ENCODE measurements at places on chromosomes 5 and 9.
A peak's percentile ranks its signal among the peaks of the same experiment; 100 is the strongest.

GRCh38 chr9:35518225-35518821 is 28.4 kb downstream of the RUSC2 start:
- DNase-seq = no peak

DNA sequence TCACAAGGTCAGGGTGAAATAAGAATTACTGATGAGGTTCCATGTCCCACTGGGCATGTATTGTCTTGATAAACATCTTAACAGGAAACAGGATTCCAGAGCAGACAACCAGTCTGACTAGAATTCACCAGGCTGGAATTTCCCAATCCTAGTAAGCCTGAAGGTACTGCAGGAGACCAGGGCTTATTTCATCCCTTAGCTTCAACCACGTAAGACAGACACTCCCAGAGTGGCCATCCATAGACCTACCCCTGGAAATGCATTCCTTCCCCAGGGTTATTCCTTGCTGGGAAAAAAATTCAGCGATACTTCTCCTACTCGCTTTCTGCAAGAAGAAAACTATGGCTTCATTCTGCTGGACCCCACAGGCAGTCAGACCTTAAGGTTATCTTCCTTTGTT is 785.4 kb downstream of the NR2F1-AS1 start:
- DNase-seq = no peak

DNA sequence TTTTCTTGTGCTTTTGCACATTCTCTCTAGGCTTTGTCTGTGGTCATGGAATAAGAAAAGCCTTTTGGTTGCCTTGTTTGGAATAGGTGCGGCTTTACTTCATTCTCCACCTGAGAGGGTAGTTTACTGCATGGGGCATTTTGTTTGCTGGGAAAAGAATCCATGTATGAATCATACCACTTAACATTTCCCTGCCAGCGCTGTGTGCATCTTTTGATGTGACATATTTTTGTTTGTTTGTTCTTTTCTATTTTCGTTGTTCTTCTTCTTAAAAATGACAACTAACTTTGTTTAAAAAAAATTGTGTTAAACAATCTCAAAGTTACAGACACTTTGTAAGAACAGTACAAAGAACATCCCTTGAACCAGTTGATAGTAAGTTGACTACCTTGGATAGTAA is 113.2 kb downstream of the GCNT1 start:
- DNase-seq = no peak

DNA sequence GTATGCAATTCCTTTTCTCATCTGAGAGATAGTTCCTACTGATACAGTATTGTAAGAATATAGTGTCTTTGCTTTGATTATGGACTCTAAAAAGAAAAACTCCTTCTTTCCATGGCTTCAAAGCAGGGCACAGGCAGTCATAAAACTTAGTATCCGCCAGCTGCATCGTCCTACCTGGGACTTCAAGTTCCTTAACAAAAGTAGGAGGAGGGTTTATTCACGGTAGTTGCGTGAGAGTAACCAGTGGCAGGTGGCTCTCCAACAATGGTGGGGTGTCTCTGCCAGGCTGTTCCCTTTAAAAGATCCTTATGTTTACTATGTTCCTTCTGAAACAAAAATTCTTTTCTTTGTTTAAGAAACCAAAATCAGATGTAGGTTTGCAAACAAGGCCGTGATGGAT is 173.5 kb upstream of the DMAC1 start:
- DNase-seq = no peak

DNA sequence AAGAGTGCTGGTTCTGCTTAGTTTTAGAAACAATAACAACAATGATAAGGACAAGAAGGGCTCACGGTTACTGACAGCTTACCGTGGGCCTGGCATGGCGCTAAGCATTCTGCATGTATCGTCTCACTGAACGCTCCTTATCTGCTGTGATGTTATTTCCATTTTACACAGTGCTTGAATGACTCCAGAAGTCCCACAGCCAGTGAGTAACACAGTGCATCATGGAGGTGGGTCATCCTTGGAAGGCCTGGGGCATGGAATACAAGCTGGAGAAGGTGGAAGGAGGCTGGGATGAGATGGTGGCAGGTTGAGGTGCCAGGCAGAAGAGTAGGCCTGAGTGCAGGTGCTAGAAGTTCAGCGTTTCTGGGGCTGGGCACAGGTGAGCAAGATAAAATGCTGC is 36.5 kb upstream of the FAT2 start:
- DNase-seq = no peak

DNA sequence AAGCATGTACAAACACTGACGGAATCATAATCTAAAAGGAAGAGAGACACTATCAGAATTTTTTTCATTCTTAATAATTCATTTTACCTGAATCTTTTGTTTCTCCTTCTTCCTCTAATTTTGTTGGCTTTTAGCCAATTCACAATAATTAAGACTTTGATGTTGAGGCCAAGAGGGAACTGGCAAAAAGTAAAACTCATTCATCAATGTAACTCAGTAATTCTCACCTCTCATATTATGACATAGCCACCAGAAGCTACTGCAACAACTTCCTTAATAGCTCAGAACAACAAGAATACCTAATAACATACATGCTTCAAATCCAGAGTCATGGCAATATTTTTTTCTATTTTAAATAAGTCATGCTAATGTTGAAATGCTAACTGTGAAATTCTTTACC is 64.5 kb downstream of the MCTP1 start:
- DNase-seq = no peak

DNA sequence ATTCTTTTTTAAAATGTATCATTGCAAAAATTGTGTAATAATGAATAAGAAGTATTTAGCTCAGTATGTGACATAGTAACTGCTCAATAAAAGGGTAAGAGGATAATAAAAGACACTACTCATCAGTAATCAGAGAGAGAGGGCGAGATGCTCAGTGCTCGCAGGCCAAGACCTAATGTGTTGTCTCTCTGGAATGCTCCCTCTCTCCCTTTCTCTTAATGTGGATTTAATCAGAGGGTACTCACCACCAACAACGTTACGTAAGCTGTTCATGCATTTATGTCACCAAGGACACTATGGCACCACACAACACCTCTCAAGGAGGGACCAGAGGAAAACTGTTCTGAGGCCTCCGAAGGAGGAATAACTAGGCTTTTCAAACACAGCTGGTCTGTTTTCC is 42.5 kb downstream of the WHRN start:
- no peak for DNase-seq

- no peak for DNase-seq
Measured at GRCh38 chr9:96113032-96113431, 188.9 kb downstream of the HSD17B3 start.

- peak; percentile 20 for DNase-seq
Measured at GRCh38 chr5:59893429-59894227, at the start of gene PDE4D. Gene PDE4D, minus strand, starts transcription at chr5:59893726.

DNA sequence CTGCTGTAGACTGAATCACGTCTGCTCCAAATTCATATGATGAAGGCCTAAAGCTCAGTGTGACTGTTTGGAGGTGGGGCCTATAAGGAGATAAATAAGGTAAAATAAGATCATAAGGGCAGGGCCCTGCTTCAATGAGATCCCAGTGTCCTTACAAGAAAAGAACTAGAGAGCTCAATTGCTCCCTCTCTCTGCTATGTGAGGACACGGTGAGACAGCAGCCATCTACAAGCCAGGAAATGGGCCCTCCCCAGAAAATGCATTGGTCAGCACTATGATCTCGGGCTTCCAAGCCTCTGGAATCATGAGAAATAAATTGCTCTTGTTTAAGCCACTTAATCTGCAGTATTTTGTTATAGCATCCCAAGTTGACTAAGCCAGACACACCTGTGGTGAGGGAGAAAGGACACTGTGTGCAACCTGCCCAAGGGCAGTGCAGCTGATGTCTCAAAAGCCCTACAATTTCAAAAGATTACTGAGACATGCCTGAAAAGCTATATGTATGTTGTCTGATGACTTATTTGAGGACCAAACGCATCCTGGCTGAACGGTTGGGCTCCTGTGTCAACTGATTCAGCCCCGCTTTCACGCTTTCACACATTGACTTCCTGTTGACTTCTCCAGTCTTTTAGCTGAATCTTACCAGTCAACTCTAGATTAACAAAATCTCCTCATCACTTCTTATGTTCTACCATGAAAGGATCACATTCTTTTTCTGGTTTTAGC is 13.2 kb downstream of the GZMK start:
- no peak for DNase-seq

DNA sequence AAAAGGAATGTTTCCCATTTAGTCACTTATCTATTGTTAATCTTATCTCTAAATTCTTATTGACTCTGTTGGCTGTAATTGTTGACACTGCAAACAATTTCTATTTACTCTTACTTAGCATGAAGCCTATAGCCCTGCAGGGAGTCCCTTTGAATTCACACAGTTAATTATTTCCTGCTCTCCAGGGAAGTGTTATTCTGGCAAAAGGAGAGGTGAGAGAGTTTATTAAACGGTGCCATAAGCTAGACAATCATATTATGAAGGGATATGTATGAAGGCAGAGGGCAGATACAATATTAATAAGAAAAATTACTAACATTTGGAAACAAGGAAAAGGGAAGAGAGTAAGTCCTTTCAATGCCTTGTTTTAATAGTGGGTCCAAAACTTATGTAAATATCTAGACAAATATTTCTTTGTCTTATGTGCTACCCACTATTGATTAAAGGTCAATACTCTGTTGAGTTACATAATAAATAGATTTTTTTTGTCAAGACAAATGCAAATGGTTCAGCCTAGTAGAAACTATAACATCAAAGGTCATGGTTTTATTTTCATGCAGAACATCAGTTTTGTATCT is 107.1 kb downstream of the CDH18 start:
- DNase-seq = no peak

- DNase-seq = no peak
Measured at GRCh38 chr5:73944581-73944980, 318.6 kb downstream of the ARHGEF28 start.

- DNase-seq = no peak
Measured at GRCh38 chr9:19117039-19117716, 10.1 kb downstream of the PLIN2 start.

DNA sequence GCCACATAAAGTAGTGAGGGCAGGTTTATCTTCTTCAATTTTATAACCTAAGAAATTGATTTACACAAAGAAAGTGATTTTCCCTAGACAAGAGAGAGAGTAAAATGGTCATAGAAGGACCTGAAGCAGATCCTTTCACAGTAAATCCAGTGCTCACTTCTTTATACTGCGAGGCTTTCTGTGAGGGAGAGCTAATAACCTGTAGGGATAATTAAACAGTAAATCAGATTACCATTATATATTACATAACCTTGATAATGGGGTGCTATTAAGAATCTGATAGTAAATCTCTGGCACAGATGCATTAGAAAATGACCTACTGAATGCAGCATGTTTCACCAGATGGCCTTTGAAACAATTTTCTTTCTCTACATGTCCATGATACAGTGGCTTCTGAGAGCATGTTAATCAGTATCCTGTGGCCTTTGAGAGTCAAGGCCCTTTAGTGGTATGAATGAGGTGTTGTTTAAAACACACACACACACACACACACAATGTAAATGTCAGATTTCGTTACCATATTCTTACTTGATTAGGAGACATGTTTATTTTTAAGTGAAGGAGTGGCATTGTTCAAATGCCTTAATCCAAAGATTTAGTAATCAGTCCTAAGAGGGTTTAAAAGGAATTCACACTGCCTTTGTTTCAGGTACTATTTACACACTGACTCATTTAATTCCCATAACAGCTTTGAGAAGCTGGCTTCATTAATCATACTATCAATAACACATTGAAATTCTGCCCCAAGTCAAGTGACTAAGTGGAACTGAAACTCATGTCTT is 124.7 kb downstream of the ALDH1A1 start:
- DNase-seq = no peak

- DNase-seq = no peak
Measured at GRCh38 chr9:36445800-36446361, 45.8 kb upstream of the RNF38 start.

DNA sequence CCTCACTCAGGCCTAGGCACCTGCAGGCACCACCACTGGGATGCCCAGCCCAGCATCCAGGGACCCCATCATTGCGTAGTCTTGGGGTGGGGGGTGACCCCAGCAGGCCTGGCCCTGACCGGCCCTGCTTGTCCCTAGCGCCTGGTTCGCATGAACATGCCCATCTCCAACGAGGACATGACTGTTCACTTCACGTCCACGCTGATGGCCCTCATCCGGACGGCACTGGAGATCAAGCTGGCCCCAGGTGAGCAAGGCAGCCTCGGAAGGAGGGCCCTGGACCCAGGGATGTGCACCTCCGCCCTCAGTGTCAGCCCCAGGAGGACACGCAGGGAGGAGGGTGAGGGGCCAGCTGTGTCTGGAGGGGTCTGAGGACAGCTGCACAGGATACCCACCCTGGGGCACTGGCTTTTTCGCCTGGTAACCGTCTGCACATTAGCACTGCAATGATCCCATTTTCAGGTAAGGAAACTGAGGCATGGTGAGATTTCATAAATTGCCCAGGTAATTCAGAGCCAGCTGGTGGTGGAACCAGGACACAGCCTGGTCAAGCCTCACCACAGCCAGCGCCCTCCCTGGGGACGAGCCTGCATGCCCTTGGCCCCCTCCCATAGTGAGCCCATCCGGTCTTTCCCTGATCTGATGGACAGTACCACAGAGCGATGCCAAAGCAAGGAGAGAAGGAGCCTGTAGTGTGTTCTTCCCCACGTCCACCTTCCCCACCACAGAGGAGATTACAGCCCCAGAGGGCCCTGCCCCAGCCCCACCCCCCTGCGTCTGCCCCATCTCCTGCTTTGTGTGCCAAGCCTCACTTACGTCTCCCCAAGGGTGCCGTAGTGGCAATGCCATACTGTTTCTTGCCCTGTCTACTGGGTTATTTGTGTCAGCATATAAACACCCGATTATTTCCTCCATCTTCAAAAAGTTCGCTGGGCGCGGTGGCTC is 228.3 kb downstream of the CACNA1B start:
- no peak for DNase-seq

- peak; percentile 59 for DNase-seq
Measured at GRCh38 chr5:132767150-132767549, 9.9 kb downstream of the SEPTIN8 start.

- no peak for DNase-seq
Measured at GRCh38 chr9:133754688-133755227, 16.6 kb upstream of the SARDH start.

DNA sequence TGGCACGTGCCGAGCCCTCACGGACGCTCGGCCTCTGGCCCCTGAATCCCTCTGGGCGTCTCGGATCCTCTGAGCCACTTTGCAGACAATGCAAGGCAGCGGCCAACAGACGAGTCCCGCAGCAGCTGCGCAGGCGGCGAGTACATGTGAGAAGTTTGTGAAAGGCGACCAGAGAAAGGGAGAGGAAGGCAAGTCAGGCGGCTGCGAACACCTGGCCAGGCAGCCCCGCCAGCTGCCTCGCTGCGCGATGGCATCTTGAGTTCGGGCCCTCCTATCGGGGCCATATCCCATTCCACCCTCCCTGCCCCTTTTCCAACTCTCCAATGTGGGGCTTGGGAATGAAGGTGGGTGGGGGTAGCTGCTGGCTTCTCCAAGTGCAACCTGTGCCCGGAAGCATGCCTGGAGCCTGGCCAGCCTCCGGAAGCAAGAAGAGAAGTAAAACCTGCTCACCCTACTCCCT is 4.5 kb upstream of the POU4F3 start:
- no peak for DNase-seq

GRCh38 chr9:16153741-16154140 is 600.9 kb downstream of the CCDC171 start:
- DNase-seq = no peak

Measured in nucleus accumbens (tissue), 56 donors.